ENCODE measurements at places on chromosomes 1 and 21.
A peak's percentile ranks its signal among the peaks of the same experiment; 100 is the strongest.

- no peak for DNase-seq
Measured at GRCh38 chr1:157916887-157917570, 75.4 kb upstream of the CD5L start.

DNA sequence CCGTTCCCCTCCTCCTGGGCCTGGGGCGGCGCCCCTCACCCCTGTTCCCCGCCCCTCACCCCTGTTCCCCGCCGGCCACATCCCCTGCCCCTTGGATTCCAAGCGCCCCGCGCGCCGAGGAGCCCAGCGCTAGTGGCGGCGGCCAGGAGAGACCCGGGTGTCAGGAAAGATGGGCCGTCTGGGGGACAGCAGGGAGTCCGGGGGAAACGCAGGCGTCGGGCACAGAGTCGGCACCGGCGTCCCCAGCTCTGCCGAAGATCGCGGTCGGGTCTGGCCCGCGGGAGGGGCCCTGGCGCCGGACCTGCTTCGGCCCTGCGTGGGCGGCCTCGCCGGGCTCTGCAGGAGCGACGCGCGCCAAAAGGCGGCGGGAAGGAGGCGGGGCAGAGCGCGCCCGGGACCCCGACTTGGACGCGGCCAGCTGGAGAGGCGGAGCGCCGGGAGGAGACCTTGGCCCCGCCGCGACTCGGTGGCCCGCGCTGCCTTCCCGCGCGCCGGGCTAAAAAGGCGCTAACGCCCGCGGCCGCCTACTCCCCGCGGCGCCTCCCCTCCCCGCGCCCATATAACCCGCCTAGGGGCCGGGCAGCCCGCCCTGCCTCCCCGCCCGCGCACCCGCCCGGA, at the start of gene TP73:
TSS of gene TP73 (plus strand) at position 587 of the 618 bp plus-strand sequence. CDS start 29,850 bp downstream, outside the sequence.
- no peak for DNase-seq

GRCh38 chr1:34885405-34886247, 26.1 kb upstream of the SMIM12 start:
- no peak for DNase-seq

GRCh38 chr1:17347769-17348592, 24.0 kb upstream of the PADI6 start:
- no peak for DNase-seq

DNA sequence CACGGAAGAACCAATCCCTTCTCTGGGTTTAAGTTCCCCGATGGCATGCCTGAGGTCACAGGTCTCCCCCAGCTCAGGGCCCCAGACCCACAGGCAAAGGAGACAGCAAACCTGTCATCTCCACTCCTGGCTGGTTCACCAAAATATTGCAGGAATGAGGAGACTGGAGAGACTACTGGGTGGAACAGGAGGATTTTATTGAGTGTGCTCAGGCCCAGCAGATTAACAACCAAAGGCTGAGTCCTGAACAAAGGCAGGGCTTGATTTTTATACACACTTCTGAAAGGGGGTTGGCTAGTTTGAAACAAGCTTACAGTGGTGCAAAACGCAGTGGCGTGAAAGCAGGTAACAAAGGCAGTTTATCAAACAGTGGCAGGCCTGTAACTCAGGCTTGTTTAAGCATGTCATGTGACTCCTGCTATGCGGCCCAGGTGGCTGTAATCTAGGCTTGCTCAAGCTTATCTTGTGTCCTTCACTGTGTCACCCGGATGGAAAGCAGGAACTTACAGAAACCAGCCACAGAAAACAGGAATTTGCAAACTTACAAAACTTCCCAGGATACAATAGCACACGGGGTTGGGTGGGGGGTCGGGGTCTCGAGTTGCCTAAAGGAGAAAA, 27.4 kb upstream of the KCNJ15 start:
- no peak for DNase-seq

DNA sequence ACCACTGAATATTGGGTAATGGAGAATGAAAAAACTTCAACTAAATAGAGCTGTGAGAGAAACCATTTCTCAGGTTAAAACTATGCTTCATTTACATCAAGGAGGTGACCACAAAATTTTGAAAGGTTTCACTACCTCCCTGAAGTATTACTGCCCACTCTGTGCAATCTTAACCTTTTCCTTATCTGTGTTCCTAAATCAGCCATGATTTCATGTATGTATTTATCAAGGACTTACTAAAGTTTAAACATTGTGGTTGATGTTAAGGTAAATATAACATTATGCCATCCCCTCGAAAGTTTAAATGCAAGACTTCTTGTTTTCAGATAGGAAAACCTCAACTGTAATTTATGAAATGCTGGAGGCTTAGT, 84.4 kb downstream of the CLEC20A start:
- DNase-seq: no peak

DNA sequence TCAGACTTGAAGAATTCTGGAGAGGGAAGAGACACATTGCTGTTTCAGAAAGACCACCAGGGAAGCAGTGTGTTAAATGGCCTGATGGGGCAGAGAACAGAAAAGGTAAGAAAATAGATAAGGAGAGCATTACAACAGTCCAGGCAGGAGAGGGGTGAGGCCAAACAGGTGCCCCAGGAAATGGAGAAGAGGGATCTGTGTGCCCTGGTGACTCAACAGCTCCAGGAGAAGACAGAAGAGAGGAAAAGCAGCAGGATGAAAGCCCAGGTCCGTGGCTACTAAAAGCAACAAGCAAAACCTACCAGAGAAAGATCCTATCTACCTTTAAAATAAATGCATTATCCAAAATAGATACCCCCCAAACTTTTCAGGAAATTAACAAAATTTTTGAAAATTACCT, 9.2 kb downstream of the TP53BP2 start:
- no peak for DNase-seq

- DNase-seq: no peak
Measured at GRCh38 chr1:156750711-156751450, 594 bp downstream of the HDGF start.

GRCh38 chr1:59057211-59057694, 239.6 kb upstream of the FGGY start:
- no peak for DNase-seq

- no peak for DNase-seq
Measured at GRCh38 chr21:39854572-39854971, 12.7 kb upstream of the PCP4 start.

DNA sequence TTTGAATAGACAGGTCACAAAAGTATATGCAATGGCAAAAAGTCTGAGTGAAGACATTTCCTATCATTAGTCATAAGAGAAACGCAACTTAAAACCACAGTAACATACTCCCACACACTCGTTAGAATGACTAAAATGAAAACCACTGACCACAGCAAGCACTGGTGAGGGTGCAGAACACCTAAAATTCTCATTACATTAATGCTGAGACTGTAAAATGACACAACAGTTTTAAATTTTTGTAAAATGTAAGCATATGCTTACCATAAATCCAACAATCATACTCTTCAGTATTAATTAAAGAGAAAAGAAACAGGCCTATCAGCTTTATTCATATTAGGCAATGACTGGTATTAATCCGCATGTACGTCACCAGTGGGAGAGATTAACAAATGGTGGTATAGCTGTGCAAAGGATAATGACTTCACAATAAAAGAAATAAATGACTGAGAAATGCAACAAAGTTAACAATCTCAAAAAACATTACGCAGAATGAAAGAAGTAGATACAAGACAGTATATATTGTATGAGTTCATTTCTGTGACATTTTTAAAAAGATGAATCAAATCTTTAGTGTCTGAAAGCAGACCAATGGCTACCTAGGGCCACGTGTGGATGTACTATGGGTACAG, 253.5 kb downstream of the AKT3 start:
- DNase-seq: no peak

- no peak for DNase-seq
Measured at GRCh38 chr1:240234485-240235210, 143.0 kb downstream of the FMN2 start.

DNA sequence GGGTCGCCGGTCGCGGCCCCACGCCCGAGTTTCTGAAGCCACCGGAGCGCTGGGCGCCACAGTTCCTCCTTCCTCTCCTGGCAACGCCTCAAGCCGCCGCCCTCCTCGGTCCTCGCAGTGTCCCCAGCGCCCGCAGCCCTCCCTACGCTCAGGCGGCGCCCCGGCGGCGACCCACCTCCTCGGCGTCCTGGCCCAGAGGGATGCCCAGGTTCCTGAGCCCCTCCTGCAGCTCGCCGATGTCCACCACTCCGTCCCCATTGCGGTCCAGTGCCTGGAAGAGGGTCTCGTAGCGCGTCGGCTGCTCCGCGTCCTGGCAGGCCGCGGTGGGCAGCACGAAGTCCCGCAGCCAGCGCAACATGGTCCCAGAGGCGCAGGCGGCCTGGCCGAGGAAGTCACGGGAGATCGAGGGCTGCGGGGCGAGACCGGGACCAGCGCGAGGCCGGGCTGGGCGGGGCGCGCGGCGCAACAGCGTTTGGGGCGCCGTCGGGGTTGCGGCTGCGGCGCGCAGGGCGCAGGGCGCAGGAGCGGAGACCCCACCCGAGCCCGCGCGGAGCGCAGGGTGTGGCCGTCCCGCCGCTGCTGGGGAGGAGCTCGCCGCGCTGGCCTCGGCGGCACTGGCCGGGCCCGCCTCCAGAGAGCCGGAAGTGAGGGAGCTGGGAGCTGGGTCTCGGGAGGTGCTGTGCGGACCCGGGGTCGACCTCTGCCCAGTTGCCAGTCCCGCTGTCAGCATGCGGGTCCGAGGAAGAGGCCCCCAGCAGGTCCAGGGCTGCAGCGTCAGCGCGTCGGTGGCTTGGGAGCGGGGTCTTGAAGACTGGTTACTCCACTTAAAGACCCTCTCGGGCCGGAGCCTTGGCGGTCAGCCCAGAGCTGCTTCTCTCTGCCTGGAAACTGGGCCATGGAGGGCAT, at the start of gene SLC25A24:
TSS of gene SLC25A24 (minus strand) at position 563 of the 906 bp plus-strand sequence. CDS start at position 358, 205 bp downstream.
- DNase-seq: peak; percentile 44

- DNase-seq: no peak
Measured at GRCh38 chr1:41672173-41672572, 187.7 kb upstream of the EDN2 start.

DNA sequence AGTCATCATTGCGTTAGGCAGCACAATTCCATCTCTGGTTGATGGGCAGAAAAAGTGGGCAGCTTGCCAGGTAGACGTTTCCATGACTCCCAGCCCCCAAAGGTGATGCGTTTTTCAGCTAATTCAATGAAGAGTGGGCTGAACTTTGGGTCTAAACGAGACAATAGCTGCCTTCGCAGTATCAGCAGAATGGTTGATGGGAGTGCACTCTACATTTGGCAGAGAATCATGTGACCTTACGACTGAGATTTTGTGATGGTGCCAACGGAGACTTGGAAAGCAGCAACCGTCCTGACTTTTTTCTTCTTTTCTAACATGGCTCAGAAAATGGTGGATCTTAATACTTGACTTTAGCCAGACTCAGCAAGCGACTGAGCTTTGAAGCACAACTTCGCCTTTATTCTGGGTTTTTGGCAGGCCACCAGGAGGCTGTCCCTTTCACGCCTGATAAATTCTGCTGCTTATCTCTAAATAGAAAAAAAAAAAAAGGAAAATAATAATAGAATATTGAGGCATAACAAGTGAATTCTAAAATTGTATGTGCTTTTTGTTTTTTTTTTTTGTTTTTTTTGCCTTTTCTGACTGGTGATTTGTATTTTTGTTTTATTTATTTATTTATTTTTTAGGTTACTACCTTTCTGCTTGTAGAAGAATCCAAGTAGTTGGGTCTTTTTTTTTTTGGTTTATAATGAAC, 804.8 kb downstream of the USP25 start:
- no peak for DNase-seq

- no peak for DNase-seq
Measured at GRCh38 chr1:245154429-245155271, at the start of gene KIF26B. Gene KIF26B, plus strand, starts transcription at chr1:245154985. Its CDS starts 440 bp downstream, at chr1:245155425.

DNA sequence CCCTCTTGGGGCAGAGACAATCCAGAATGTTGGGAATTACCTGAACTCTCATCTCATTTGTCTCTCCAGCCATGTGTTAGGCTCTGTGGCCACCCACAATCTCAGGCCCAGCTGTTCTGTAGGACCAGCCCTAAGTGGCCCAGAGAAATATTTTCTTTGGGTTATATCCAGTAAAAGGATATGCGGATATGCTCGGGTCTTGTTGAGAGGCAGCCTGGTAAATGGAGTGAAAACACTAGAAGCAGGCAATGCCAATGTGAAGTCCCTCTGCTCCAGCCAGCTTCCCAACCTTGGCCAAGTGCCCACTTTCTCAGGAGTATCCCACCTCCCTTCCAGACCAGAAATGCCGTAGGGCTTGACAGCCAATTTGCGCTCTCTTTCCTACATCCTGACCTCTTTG, 192.2 kb downstream of the ST6GALNAC3 start:
- no peak for DNase-seq

GRCh38 chr1:160546942-160547341, 23.9 kb upstream of the SLAMF6 start:
- DNase-seq: no peak

DNA sequence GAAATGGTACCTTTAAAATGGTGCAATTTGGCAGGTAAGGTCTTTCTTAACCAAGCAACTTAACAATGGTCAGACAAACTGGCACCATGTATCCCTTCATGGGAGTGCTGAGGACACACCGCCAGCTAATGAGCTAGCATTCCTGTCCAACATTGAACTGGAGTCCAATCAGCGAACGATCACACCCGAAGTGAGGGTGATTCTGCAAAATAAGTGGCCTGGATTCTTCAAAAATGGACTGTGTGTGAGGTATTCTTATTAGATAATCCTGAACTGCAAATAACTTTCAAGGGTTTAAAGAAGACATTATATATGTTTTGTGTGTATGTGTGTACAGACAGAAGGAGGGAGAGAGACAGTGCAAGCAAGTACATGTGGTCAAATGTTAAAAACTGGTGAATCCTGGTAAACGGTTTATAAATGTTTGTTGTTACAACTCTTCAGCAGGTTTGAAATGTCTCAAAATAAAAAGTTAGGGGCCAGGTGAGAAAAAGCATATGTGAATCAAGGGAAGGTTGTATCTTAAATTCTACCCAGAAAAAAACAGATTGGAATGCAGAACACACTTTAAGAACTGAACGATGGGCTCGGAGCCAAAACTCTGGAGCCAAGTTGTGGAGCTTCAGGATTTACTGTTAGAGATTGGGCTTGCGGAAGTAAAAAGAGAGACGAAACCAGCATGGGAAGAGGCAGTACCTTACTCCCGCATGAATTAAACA, 20.9 kb downstream of the GADD45A start:
- no peak for DNase-seq

DNA sequence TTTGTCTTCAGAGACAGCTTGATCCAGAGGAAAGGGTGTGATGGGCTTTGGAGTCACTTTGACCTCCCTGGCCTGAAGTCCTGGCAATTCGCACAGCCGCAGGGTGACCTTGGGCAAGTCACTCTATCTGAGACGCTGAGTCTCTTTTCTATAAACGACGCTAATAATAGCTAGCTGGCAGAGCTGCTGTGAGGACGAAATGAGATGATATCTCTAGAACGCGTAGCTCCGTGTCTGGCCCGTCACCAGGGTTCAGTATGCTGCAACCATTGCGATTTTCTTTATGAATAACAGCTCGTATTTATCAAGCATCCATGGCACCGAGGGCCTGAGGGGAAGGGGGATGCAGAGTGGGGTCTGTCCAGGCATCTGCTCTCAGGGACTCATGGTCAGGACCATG, 58.7 kb downstream of the IGSF21 start:
- DNase-seq: no peak

- no peak for DNase-seq
Measured at GRCh38 chr21:15282665-15283064, 217.9 kb upstream of the NRIP1 start.

GRCh38 chr21:34693192-34693810, 24.5 kb downstream of the CLIC6 start:
- DNase-seq: no peak

Measured in activated T-helper 1 cell treated with anti-CD3 and anti-CD28 coated beads, Interleukin-2, amount 50 U/mL, for 16 hours (primary cell).